ENCODE measurements at places on chromosomes 3 and 15.

DNA sequence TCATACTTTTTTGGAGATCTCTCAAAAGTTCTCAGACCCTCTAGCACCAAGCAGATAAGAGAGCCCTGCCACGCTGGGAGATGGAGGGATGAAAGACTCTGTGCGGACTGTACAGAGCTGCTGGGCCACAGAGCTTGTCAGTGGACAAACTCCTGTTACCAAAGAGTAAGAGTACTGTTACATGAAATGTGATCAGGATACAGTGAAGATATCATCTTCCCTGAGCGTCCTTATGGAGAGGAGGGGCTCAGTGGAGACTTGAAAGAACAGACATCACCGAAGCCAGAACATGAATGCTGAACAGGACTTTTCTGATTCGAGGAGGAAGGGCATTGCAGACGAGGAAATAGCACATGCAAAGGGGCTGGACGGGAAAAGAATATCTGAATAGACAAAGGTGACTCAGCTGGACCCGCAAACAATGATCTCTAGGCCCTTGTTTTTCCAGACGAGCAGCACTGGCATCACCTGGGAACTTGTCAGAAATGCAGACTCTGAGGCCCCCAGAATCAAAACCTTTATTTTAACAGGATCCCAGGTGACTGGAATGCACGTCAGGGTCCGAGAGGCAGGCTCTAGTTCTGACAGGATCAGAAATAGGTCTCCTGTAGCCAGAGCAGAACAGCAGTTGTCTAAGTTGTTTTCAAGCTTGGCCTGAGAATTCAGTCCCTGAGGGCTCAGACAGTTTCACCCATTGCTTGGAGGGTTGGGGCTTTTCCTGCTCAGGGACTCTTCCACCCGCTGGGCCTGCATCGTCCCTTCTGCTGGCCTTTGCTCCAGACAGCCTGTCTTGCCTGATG lies 277.9 kb downstream of the RPLP1 start:
- no peak for DNase-seq

- no peak for DNase-seq
Measured at GRCh38 chr3:175486255-175486654, 627.1 kb downstream of the NAALADL2 start.

DNA sequence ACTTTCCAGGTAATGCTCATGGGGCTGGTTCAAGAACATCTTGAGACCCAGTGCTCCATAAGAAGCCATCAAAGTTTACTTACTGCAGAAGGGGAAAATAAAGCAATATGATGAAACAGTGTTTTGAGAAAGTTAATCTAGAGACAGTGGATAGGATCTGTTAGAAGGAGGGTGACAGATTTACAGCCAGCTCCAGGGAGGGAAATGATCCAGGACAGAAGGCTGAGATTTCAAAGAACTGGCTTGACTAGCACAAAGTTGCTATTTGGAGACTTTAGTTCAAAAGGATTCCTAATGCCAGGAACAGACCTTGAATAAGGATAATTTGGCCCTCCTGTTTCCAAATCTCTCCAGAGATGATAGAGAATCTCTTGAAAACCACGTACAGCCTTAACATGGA lies 166.5 kb upstream of the NECTIN3 start:
- no peak for DNase-seq

GRCh38 chr3:89145995-89146394 lies 38.6 kb downstream of the EPHA3 start:
- DNase-seq, result peak; percentile 44

- DNase-seq, result no peak
Measured at GRCh38 chr3:58536501-58537411, at the start of gene ACOX2. TSS of gene ACOX2 (minus strand) at chr3:58537190. CDS start at chr3:58535106, 2,084 bp downstream.

GRCh38 chr3:158642474-158643210 lies 1.7 kb upstream of the GFM1 start:
- no peak for DNase-seq

- DNase-seq, result no peak
Measured at GRCh38 chr3:49283997-49284396, 7.0 kb upstream of the C3orf62 start.

DNA sequence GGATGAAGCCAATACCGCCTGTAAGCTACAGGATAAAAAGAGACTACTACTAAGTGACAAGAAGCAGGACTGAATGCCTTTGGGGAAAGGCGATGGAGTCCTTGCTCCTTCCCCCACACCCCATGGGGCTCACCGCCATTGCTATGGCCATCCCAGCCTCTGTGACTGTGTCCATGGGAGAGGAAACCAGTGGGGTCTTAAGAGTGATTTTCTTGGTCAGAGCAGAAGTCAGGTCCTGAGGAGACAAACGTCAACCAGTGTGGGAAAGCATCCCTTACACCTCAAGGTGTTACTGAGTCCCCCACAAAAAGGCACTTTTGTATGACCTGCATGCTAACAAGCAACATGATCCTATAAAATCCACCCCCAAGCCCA lies 913 bp downstream of the IMPDH2 start:
- DNase-seq, result no peak

GRCh38 chr3:123147754-123148535 lies 53.8 kb upstream of the SEC22A start:
- DNase-seq, result no peak

GRCh38 chr15:48891232-48891765 lies 13.4 kb downstream of the EID1 start:
- no peak for DNase-seq

GRCh38 chr15:93324186-93324975 lies 235.4 kb upstream of the RGMA start:
- no peak for DNase-seq

- DNase-seq, result no peak
Measured at GRCh38 chr3:161043336-161044035, 61.7 kb downstream of the B3GALNT1 start.

GRCh38 chr3:184050217-184050847 lies 2.5 kb upstream of the HTR3C start:
- no peak for DNase-seq

DNA sequence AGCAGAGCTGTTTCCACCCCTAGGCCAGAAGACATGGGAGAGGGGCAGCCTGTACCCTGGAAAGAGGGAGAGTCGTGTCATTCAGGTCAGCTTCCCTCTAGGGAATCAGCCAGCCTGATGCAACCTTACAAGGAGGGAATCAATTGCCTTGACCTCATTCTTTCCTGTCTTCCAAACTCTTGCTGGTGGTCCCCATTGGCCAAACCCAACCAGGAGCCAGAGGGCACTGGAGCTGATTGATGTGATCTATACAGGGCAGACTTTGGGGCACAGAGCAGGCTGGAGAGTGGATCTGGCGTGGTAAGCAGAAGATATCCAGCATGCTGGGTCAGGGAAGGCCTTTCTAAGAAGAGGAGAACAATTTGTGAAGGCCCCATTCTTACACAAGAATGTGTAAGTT lies 19.1 kb upstream of the MAGEF1 start:
- no peak for DNase-seq

GRCh38 chr15:26712335-26712734 lies 60.5 kb downstream of the GABRB3 start:
- DNase-seq, result no peak

DNA sequence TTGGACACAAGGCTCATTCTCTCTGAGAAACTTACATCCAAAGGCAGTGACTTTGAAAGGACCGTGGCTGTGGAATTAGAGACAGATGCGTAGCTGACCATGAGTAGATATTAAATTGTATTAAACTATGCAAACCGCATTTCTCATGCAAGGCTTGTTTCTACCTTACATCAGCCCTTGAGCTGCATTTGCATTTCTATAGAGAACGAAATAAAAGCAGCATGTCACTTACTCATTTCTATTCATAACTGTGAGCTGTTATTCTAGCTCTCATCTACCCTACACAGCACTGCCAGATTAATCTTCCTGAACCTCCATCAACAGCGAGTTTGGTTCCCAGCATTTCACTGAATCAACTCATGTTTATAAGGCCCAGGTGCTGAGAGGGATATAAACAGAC lies 72.3 kb downstream of the THSD4 start:
- no peak for DNase-seq

- DNase-seq, result peak; percentile 88
Measured at GRCh38 chr15:90154861-90155626, 46.1 kb upstream of the SEMA4B start.

DNA sequence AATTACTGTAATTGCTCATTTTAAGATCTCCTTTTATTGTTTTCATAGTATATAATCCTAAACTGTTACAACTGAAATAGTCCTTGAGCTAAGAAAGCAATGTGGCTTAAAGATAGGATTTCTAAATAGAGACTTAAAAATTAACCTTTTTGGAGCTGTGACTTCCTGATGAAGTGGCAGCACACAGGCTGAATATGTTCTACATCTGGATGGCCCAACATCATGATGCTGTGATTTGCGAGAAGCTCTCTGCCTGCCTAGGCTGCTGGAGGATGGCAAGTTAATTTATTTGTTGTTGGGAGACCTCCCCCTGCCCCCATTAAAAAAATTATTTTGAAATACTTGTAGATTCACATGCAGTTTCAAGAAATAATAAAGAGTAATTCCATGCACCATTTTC lies 134.5 kb downstream of the IGF1R start:
- DNase-seq, result no peak
